HS-5 (cell line): ENCODE measurements at places on chromosomes 5 and 9.

- DNase-seq = no peak
These were observed 12.8 kb downstream of the MRPL36 start for GRCh38 chr5:1786621-1787471.

DNA sequence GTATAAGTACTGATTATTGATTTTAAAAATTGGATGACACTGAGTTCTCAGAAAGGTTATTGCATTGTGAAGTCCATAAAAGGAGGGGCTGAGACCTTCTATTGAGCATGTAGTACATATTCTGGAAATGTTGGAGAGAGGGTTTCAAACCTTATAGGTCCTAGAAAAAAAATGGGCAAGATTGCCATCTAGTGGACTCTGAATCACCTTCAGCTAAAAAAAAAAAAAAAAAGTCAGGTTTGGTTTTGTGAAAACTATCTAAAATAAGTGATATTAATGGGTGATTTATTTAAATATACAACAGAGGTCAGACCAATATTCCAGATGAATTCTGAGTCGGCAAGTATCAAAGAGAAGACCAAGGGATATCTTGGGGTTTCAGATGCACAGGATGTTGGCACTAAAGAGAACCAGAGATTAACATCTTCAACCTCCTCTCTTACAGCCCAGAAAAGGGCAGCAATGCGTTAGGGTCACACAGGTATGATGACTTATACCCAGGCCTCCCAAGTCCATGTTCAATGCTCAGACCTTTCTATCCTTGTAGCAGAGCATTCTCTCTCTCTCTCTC lies 109.8 kb upstream of the NMUR2 start:
- DNase-seq = no peak

- DNase-seq = no peak
These were observed 335.8 kb upstream of the ACTBL2 start for GRCh38 chr5:57818397-57818796.

- DNase-seq = no peak
These were observed 12.0 kb upstream of the TOR2A start for GRCh38 chr9:127746959-127747569.

GRCh38 chr5:171750311-171750788 lies 35.3 kb upstream of the SMIM23 start:
- no peak for DNase-seq

- DNase-seq = no peak
These were observed 116.5 kb downstream of the GDNF start for GRCh38 chr5:37723162-37723961.

GRCh38 chr5:149358868-149359495 lies 1.1 kb downstream of the PCYOX1L start:
- DNase-seq = no peak

DNA sequence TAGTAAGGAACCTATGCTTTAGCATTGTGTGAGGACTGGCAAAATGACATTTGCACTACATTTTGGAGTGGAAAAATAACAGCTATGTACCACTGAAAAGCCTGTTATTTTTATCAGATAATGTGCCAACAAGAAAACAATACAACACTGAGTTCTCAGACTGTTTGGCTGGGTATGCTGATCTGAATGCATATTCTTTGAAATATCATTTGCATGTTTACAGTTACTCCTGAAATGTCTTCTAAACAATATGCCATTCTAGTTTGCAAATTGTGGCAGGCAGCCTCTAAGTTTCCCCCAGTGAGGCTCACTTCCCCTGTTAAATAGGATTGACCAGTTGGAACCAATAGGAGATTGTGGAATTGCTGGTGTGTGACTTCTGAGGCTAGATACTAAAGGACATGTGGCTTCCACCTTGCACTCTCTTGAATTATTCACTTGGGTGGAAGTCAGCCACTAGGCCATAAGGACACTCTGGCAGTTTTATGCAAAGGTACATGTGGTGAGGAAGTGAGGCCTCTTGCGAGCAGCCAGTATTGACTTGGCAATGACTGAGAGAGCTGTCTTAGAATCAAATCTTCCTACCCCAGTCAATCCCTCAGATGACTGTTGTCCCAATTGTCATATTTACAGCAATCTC lies 250.4 kb upstream of the PCSK5 start:
- no peak for DNase-seq

DNA sequence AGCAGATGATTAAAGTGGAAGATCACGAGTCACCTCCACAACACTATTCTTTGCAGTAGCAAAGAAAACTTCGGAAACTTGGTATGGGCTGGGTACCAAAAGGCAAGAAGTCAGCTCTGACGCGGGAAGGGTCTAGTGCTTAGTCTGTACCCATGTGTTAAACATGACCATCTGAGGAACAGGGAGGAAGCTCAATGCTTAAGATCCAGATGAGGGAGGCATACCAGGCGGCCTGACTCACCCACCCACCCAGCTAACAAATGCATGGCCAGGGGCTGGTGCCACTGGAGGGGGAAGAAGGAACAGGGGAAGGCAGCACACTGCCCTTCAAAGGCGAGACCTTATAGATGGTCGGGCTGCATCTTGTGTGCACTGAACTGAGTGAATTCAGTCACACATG lies 41.8 kb downstream of the CAMSAP1 start:
- no peak for DNase-seq

GRCh38 chr5:111583758-111584203 lies 71.4 kb upstream of the STARD4 start:
- DNase-seq = peak; percentile 45

- DNase-seq = no peak
These were observed 11.3 kb downstream of the SIL1 start for GRCh38 chr5:139186752-139187326.

DNA sequence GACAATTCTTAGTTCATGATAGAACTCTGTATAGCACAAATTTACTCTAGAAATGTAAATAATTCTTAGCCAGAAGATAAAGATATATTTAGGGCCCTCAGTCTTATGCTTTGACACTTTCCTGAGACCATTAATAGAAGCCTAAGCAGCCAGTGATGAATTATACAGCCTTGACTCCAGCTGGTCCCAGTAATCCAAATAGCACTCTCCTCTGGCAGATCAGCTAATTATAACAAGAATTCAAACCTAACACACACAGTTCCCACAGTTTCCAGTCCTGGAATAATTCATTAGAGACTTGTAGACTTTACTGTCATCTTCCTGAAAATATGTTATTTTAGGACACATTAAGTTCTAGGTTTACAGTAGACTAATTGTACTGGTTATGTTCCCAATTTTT lies 50.4 kb downstream of the SHOC1 start:
- DNase-seq = no peak

GRCh38 chr9:127524373-127524772 lies 73.1 kb downstream of the LRSAM1 start:
- DNase-seq = peak; percentile 67

DNA sequence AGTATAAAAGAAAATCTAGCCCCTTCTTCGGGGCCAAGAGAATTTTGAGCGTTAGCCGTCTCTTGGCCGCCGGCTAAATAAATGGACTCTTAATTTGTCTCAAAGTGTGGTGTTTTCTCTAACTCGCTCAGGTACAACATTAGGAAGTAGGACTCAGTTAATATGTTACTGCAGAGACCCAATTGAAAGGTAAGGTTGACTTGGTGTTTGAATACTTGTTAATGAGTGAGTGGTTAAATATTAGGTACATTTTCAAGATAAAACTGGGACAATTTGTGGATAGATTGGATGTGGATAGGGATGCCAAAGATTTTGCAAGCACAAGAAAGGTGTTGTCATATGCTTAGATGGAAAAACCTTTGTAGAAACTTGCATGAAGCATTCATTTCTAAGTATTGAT lies 1177.3 kb upstream of the CDH18 start:
- DNase-seq = no peak

DNA sequence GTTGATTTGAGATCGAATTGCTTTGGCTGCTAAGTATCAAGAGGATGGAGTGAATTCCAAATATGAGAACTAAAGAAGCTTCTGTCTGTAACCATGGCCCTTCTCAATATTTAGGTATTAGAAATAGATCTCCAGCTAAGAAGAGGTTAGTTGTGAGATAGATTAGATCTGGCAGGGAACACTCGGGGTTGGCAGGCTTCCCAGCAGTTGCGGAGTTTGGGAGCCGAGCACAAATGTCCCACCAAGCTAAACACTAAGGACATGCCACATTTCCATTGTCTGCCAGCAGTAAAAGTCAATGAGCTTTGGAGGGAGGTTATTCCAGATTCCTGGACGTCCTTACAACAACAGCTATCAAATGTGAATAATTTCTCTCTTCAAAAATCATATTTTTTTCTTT lies 85.8 kb downstream of the TAF11L14 start:
- DNase-seq = no peak

GRCh38 chr9:126357074-126357473 lies 30.4 kb downstream of the MVB12B start:
- DNase-seq = no peak

DNA sequence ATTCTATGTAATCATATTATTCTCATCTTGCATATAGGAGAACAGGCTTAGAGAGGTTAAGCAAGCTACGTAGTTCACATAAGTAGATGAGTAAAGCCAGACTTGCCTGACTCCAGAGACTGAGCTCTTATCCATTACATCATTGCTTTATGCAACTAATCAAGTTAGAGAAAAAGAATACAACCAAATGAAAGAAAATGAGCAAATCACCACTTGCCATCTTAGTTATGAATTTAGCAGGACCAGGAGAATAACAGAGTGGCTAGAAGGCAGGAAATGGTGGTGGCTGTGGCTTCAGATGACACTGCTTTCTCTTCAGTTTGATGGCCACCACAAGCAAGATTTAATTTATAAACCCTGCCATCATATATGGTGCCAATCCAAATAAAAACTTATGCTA lies 26.6 kb downstream of the POC5 start:
- DNase-seq = no peak

DNA sequence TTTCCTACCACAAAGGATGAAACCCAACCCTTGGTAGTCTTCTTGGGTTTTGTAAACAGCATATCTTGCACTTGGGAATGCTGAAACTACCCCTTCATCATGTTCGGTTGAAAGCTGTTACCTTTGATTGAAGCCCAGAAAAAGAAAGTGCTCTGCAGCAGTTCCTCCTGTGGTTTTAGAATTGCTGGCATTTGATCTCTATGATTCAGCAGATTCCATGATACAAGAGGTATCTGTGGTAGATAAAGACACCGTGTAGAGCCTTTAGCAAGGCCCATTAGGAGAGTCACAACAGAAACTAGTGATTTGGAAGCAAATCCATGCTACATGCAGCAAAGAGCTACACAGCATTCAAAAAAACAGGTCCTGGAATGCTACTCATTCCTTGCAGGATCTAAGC lies 557.0 kb downstream of the TLE1 start:
- DNase-seq = no peak

DNA sequence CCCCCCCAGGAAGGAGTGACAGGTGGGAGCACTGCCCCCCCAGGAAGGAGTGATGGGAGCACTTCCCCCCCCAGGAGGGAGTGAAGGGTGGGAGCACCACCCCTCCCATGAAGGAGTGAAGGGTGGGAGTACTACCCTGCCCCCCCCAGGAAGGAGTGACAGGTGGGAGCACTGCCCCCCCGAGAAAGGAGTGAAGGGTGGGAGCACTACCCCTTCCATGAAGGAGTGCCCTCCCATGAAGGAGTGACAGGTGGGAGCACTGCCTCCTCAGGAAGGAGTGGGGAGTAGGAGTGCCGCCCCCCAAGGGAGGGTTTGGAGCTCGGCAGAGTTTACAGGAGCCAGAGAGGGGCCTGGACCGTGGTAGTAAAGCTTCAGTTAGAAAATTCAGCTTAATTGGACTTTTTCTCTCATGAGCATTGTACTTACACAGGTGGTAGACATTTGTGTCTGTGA lies 100.7 kb downstream of the CACNA1B start:
- no peak for DNase-seq

DNA sequence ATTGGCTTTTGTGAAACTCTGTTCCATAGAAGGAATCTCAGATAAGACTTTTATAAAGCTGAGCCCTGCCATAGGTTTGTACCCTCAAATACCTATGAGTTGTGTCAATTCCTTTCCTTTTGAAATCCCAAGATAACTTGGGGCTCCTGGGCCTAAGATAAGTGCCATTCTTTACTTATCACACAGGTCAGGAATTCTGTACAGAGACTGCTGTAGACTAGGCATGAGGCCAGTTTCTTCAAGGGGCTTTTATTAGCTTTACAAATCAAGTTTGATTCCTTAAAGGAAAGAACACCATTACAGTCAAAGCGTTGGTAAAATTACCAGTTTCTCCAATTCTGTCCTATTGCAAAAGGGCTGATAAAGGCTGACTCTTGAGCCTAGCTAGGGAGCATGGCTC lies 39.2 kb downstream of the SHC3 start:
- no peak for DNase-seq

DNA sequence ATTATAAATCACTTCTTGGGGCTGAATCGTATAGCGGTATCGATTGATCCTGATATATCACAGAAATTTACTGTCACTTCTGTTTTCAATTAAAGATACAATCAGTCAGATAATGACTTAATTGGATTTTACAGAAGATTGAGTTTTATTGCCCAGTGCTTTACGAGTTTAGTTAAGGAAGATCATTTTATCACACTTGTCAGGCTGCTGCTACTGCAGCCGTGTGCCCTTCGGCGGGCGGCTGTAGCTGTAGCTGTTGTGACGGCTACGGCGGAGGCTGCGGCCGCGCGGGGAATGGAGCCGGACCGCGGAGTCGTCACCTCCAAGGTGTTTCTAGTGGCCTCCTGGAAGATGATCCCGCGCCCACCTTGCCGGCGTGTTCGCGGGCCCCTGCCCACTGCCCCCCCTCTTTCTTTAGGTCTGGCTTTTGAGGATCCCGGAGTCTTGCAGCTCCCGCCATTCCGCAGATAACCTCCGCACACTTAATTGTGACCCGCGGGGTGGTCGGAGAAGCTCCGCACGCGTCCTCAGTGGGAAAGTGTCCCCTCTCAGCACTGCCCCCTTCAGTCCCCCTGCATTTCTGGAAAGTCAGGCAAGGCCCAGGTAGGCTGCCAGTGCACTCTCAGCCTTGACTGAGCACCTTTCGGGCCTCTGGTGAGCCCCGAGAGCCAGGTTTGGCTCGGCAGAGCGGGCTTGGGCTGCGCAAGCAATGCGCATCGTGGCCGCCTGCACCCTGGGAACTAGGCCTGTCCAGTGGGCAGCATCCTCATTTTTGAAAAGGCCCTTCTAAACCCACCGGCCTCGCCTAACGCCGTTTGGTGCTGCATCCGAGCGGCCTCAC lies 6.9 kb upstream of the DMRT3 start:
- no peak for DNase-seq

DNA sequence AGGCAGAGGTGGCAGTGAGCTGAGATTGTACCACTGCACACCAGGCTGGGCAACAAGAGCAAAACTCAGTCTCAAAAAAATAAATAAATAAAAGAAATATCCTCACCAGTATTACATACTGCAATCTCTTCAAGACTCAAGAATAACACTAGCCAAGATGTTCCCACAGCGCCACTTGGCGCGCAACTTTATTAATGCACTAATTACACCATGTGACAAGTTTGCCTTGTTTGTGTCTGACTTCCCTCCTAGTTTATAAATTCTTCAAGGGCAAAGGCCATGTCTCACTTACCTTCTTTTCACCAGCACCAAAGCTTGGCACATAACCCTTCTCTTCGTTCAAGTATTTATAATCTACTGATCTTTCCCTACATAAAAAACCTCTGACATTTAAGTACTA lies 4.8 kb downstream of the SKP1 start:
- DNase-seq = no peak

DNA sequence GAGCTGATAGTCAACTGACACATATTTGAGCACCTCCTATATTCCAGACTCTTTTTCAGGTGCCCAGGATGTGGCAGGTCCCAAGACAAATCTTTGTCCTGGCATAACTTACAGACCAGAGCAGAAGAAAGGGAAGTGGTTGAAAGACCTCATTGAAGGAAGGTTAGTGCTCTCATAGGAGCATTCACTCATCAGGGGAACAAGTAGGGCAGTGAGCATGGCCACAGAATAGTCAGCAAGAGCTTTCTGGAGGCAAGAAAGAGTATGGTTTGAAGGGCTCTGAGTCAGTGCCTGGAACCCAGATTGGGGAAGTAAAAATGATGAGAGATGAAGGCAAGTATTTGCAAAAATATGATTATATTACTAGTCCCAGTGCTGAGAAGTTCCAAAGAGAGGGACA lies 25.0 kb upstream of the ERMP1 start:
- DNase-seq = no peak
